ENCODE measurements at places on chromosomes 2 and 18.

GRCh38 chr2:55419679-55420438 lies at the start of gene CCDC88A:
TSS of gene CCDC88A (minus strand) at chr2:55419856. CDS start at chr2:55419079, 777 bp downstream.
- peak; percentile 95 for DNase-seq

GRCh38 chr2:99975386-99975785 lies 167.0 kb downstream of the AFF3 start:
- no peak for DNase-seq

DNA sequence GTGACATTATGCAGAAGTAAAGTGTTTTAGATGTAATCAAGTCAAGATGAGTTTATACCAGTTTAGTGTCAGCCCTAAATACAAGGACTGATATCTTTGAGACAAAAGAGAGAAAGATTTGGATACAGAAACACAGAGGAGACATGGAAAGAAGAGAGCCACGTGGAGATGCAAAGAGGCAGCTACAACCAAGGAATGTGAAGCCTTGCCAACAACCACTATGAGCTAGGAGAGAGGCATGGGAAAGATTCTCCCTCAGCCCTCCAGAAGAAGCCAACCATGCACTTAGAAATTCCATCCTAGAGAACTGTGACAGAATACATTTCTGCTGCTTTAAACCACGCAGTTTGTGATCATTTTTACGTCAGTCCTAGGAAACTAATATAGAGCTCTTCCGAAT lies 217.2 kb downstream of the DOK6 start:
- DNase-seq = no peak

- no peak for DNase-seq
Measured at GRCh38 chr18:68056936-68057335, 540.4 kb upstream of the DSEL start.

DNA sequence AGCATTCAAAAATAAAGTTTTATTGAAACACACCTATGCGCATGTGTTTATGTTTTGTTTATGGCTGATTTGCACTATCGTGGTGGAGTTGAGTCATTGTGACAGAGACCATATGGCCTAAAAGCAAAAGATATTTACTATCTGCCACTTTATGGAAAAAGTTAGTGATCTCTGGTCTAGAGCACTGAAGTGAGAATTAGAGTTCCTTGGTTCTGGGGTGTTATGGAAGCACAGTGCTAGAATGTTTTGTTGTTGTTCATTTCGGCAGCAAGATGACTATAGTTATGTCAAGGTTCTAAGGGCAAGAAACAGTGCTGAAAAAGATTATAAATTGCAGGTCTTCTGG lies 416.5 kb downstream of the SLC4A3 start:
- DNase-seq = no peak

GRCh38 chr18:37286801-37287200 lies 278.8 kb downstream of the CELF4 start:
- no peak for DNase-seq

GRCh38 chr2:179613701-179614100 lies 247.7 kb downstream of the ZNF385B start:
- DNase-seq = no peak

GRCh38 chr2:239693761-239694415 lies 293.1 kb upstream of the HDAC4 start:
- DNase-seq = no peak

GRCh38 chr2:234566622-234567021 lies 69.7 kb upstream of the ARL4C start:
- DNase-seq = no peak

GRCh38 chr2:62455957-62456692 lies 49.9 kb downstream of the TMEM17 start:
- no peak for DNase-seq

DNA sequence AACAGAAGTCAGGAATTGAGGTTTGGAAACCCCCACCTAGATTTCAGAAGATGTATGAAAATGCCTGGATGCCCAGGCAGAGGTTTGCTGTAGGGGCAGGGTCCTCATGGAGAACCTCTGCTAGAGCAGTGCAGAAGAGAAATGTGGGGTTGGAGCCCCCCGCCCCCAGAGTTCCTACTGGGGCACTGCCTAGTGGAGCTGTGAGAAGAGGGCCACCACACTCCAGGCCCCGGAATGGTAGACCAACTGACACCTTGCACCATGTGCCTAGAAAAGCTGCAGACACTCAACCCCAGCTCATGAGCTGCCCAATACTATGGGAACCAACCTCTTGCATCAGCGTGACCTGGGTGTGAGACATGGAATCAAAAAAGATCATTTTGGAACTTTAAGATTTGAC lies 967.0 kb upstream of the NRXN1 start:
- no peak for DNase-seq

DNA sequence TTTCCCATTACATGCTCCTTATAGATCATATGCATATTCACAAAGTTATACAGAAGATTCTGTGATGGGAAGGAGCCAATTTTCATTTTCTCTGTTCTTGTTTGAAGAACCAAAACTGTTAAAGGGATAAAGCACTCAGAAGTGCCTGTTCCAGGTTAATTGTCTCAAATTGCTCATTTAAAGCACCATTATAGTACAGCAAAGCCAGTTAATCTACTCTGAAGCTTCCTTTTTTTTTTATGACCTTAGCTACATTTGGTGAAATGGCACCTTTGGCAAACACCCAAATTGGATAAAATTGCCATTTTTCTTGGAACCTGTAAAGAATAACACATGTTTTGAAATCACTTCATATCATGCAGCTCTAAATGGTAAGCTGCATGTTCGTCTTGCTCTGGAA lies 1092.3 kb downstream of the BCL11A start:
- no peak for DNase-seq

GRCh38 chr2:147097747-147098146 lies 747.1 kb upstream of the ACVR2A start:
- no peak for DNase-seq

GRCh38 chr2:178782236-178782635 lies 25.0 kb downstream of the TTN start:
- DNase-seq = no peak

DNA sequence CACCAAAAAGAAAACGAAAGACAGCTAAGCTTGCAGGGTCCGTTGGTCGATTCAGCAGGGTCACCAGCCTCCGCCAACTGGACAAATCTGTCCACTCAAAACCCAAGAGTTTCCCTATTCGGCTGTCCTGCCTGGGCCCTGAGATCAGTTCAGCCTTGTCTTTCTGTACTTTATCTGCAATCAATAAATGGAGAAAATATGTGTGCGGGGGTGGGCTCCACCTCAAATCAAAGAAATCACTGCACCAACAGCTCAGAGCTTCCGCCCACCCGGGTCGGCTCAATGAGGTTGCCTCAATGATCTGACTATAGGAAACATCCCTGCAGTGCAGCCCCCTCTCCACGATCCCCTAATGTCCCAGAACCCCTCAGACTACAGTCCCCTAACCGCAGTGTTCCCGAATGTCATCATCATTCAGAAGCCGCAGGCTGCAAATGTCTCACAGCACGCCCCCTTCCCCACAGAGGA lies 447 bp downstream of the GGCX start:
- DNase-seq = no peak

DNA sequence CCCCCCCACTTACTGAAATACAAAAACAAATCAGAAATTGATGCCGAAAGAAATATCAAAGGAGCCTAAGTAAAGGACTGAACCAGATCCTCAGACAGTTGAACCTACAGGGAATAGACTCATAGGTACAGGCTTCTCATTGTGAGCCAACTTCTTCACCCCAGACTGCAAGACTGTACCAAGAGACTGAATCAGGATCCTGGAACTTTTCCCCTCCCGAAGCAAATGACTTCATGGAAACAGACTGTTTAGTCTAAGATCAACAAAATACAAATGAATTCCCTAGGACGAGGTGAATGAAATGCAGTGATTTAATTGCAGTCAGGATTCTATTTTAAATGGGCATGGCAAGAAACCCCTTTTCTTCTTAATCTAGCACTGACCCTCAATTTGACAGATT lies 53.6 kb upstream of the RNF152 start:
- no peak for DNase-seq

- no peak for DNase-seq
Measured at GRCh38 chr2:229066121-229066715, 204.9 kb downstream of the PID1 start.

DNA sequence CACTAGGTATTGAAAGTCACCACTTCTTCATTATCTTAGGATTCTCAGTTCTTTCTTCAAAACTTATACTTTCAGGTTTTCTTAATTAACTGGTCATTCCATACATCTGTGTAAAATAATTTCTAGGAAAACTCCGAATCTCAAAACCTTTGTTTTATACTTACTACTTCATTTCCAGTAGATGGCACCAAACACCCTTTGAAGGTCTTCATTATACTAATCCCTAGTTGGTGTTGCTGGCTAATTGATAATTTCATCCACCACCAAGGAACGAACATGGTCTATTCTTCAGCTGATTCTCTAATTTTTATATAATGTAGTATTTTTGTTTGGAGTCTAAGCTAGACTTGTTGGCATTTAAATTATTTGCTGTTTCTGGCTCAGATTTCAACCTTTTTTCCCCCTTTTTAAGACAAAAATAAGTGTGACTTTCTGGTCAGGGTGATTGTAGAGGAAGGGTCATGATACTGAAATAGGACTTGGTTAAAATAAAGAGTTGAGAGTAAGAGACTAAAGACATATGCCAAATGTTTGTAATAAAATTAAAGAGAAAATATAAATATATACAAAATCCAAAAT lies 2.8 kb upstream of the MXD1 start:
- DNase-seq = peak; percentile 19

DNA sequence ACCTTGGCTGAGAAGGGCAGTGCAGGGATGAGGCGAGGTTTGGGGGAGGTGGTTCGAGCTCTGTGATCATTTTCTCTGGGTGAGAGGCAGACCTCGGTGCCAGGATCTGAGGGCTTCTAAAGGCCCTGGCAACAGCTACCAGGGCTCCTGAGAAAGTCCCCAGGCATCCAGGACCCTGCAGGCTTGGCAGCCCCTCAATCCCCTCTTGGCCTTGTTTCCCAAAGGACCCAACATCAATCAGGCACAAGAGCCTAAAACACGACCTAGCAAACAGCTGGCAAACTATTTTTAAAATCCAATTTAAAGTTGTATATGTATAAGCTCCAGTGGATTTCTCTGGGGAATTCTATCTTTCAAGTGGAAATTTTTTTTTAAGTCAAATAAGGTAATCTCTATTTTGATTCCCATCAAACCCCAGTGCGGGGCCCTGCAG lies 15.0 kb upstream of the MAT2A start:
- DNase-seq = no peak

GRCh38 chr18:63087421-63088230 lies 231.9 kb downstream of the BCL2 start:
- no peak for DNase-seq

GRCh38 chr2:144890828-144891227 lies 370.9 kb upstream of the ZEB2 start:
- no peak for DNase-seq

DNA sequence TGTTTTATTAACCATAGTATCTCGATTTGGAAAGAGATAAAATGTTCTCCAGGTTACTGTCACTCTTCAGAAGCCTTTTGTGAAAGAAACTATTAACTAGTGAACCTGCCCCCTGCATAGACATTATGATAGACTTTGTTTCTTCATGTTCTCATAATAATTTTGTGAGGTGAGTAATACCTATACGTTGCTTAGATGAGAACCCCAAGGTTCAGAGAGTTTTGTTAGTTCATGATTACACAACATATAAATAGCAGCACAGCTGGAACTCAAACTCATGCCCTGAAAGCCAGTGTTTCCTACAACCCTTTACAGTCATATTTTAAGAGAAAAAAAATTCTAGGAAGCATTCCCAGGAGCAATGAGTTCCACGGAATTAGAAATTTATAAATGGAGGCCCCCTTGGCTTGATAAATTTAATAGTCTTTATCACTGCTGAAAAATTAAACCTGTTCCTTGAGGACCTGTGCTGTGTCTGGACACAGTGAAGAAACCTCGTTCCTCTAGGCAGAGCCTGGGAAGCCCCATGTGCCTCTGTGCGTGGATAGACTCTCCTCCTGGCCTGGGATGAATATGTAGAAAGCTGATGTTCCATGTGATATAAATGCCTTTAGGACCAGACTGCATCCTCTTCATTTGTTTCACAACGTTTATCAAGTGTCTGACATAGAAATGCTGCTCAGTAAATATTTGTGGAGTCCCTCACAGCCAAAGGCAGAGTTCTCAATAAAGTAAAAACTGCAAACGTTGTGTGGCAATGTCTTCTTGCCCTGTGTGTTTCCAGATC lies 1257.0 kb upstream of the GYPC start:
- DNase-seq = no peak

DNA sequence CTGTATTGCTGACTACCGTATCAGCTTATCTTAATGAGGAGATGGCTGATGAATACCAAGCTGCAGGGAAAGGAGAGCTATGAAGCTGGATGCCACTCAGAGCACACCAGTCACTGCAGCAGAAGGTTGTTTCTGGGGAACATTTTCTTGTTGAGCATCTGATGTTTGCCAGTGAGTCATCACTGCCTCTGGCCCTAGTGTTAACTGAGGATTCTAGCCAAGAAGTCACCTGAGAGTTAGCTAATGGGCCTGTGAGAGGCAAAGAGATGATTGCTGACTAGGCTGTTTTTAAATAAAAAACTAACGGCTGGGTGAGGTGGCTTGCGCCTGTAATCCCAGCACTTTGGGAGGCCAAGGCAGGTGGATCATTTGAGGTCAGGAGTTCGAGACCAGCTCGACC lies 37.9 kb downstream of the CCDC150 start:
- DNase-seq = no peak

GRCh38 chr2:121076885-121077549 lies 208.0 kb downstream of the TFCP2L1 start:
- peak; percentile 31 for DNase-seq

DNA sequence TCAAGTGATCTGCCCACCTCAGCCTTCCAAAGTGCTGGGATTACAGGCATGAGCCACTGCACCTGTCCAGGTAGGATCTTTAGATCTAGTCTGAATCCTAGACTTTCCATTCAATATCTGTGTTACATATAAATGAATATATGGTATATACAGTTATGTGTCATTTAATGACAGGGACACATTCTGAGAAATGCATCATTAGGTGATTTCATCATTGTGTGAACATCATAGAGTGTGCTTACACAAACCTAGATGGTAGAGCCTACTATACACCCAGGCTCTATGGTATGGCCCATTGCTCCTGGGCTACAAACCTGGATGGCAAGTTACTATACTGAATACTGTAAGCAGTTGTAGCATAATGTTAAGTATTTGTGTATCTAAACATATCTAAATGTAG lies 15.5 kb upstream of the MGAT4A start:
- no peak for DNase-seq

GRCh38 chr18:13381944-13382365 lies 163.4 kb downstream of the LDLRAD4 start:
- DNase-seq = peak; percentile 34

DNA sequence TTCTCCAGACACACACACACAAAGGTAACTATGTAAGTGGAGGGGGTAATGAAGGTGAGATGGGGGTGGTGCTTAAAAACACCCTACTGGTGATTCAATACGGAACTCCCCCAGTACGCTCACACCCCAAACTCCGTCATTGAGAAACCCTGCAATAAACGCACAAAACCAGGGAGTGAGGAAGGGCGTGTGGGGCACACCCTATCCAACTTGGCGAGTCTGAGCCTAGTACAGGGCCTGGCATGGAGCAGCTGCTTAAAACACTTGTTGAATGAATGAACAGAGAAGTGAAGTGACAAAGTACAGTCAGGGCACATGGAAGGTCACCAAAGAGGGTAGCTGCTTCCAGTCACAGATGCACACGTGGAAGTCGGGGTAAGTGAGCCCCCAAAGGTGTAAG lies 146.8 kb upstream of the SMAD2 start:
- DNase-seq = no peak

- no peak for DNase-seq
Measured at GRCh38 chr2:239878686-239879085, 146.5 kb downstream of the NDUFA10 start.

GRCh38 chr2:88042476-88042875 lies 13.1 kb downstream of the KRCC1 start:
- no peak for DNase-seq
